AG04449 (cell line): ENCODE measurements at places on chromosomes 11 and 22.

DNA sequence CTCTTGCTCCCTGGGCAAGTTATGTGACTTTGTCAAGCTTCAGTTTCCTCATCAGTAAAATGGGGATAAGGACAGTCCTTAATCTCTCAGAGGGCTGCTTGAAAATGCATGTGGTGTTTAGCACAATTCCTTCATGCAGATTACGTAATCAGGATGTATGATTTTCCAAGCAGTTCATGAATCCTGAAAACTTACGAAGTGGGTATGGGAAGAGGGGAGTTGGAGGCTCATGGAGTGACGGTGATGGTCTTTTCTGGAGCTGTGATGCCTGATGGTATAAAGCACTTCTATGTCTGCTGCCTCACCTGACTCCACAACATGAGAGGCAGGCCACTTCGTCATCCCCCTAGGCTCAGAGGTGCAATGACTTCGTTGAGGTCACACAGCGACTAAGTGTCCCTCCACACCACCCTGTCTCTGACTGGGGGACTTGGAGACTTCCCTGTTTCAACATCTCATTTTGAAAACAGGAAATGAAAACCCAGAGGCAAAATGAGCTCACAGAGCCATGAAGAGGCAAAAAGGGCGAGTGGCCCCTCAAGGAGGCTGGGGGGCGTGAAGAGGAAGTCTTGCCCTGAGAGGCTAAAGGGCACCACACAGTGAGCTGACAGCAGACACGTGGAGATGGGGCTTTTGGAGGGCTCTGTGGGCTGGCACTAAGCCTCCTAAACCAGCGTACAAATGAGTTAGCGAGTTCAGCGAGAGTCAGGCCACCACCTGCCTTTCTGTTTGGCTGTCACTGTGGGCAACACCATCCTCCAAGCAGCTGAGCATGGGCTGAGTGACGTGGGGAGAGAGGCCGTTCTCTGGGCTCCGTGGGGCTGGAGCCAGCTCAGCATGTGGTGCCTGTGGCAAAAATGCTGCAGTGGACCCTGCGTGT is 10.1 kb downstream of the MCM5 start:
- DNase-seq: no peak

- DNase-seq: no peak
Observed at GRCh38 chr11:67463680-67464410, 5.2 kb downstream of the TMEM134 start.

- DNase-seq: no peak
Observed at GRCh38 chr22:39519681-39520225, 609 bp upstream of the ATF4 start.

- no peak for DNase-seq
Observed at GRCh38 chr11:9643751-9644150, 20.1 kb upstream of the SWAP70 start.

- no peak for DNase-seq
Observed at GRCh38 chr11:64124147-64124546, 41.8 kb downstream of the MACROD1 start.

DNA sequence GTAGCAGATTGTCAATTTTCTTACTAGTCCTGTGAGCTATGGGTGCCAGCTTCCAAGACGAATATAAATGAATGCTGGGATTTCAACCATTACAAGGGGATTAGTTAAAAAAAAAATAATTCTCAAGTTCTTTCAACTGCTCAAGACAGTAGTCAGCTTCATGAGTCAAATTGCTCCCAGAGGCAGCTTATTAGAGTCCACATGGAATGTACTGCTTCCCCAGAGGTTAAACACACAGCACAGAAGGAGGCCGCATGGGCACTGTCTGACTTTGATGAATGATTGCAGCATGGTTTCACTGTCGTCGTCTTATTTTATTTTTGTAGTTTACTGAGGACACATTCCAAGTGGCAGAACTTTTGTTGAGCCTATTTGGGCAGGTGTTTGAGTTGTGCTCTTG is 563.2 kb downstream of the TMEM135 start:
- DNase-seq: no peak

GRCh38 chr22:38782402-38783094 is 11.4 kb downstream of the DNAL4 start:
- DNase-seq: no peak

DNA sequence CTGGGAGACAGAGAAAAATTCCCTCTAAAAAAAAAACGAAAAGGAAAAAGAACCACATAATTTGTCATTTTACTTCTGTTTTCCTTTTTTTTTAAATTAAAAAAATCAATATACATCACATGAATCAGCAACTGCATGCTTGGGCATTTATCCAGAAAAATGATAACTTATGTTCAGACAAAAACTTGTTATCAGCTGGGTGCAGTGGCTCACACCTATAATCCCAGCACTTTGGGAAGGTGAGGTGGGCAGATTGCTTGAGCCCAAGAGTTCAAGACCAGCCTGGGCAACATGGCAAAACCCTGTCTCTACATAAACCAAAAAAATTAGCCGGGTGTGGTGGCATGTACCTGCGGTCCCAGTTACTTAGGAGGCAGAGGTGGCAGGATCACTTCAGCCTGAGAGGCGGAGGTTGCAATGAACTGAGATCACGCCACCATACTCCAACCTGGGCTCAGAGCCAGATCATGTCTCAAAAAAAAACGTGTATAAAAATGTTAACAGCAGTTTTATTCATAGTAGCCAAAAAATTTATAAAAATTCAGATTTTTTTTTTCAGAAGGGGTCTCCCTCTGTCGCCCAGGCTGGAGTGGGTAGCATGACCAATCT is 28.5 kb downstream of the AMBRA1 start:
- DNase-seq: no peak

GRCh38 chr11:61587541-61587941 is 6.7 kb upstream of the SYT7 start:
- DNase-seq: no peak

DNA sequence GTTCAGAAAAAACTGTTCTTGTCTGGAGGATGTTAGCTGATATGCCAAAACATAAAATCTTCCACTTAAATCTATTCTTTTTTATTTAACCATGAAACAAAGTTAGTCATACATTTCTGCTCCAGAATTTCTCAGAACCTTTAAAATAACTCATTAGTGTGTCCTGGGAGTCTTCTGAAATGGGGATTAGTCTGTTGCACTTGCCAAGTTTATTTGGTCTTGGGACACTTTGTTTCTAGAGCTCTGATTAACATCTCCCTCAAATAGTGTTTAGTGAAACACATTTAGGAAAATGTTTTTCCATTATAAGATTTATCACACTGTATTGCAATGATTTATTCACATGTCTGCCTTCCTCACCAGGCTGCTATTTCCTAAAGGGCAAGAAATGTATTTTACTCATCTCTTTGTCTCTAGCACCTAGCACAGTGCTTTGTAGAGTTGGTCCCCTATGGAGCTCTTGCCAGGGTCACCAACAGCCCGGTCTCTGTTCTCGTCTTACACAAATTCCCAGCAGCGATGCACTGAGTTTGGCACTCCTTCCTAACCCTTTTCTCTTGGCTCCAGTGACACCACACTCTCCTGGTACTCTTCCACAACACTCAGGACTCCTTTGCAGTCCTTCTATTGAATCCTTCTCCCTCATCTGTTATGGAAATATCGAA is 189.2 kb downstream of the CSNK2A3 start:
- DNase-seq: no peak

DNA sequence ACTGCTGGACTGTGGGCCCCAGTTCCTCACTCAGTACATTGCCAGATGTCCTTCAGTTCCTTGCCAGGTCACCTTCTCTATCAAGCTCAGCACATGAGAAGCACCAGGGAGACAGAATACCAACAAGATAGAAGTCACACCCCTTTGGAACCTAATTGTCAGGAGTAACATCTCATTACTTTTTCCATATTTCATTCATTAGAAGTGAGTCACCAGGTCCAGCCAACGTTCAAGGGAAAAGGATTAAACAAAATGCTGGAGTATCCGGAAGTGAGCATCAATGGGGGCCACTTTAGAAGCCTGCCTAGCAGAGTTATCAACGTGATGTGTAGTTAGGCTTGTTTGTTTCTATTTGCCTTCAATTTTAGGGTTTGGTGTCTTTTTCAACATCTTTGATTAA is 569.3 kb downstream of the MIAT start:
- no peak for DNase-seq

- DNase-seq: no peak
Observed at GRCh38 chr22:28397306-28397705, 282.3 kb downstream of the TTC28 start.

DNA sequence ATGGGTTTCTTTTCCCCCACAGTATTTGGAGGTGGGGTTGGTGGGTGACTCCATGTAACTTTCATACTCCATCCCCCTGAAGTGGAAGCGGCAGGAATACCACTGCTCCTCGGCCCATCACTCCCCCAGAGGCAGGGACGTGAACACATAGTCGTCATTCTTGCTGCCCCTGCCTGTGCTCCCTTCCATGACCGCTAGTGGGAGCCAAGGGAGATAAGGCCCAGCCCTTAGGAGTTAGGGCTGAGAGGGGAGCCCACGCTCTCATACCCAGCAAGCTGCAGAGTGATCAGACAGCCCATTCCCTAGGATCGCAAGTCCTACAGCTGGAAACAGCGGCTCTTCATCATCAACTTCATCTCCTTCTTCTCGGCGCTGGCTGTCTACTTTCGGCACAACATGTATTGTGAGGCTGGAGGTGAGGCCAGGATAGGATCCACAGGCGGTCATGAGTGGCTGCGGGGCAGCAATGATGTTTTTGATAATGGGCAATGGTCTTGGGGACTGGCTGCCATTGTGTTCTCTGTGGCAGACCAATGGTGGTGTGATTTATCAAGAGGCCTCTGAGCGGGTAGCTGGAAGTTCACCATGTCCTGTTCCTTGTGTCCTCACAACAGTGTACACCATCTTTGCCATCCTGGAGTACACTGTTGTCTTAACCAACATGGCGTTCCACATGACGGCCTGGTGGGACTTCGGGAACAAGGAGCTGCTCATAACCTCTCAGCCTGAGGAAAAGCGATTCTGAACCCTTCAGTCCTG is 15.9 kb downstream of the RHOG start:
- no peak for DNase-seq
